ENCODE measurements at places on chromosomes 5 and 9. TPM values are rescaled to one million over a fixed set of nuclear protein-coding genes. Genes with fewer than 3 reads are reported as not detected.

Gene DNAH5
- 2.2 TPM for total RNA-seq

Gene SMARCA2
- total RNA-seq, result 37.1 TPM

Gene FST
- 1.7 TPM for total RNA-seq

Gene GRAMD2B
- 1.1 TPM for total RNA-seq

Gene RMRP
- total RNA-seq, result 16.7 TPM

Gene GRM6
- total RNA-seq, result not detected

Gene ECM2
- 0.17 TPM for total RNA-seq

Gene ARHGEF39
- total RNA-seq, result 16.9 TPM

Gene CNTNAP3
- total RNA-seq, result 10.0 TPM

Gene SHOC1
- total RNA-seq, result not detected

Gene ANKRD18B
- total RNA-seq, result 4.8 TPM

Gene RAPGEF1
- total RNA-seq, result 47.1 TPM

Gene LCN9
- 0.16 TPM for total RNA-seq

Gene C9orf152
- total RNA-seq, result 0.16 TPM

Gene PRLR
- total RNA-seq, result 0.10 TPM

Gene RNF38
- 10.0 TPM for total RNA-seq

Gene ZDHHC11B
- 1.1 TPM for total RNA-seq

Gene CDH6
- total RNA-seq, result 0.09 TPM

Data from A549 treated with Hydrocortisone at 1 μM for 4 hours (cell line).